Stimulated activated CD4-positive, alpha-beta T cell treated with anti-CD3 and anti-CD28 coated beads, Interleukin-1b, Interleukin-23, amount 100 ng/mL, for 48 hours (primary cell): ENCODE measurements at places on chromosomes 16 and 17.

GRCh38 chr16:70254965-70255286, 3.2 kb upstream of the EXOSC6 start:
- DNase-seq: no peak

GRCh38 chr16:28610595-28611191, 849 bp upstream of the SULT1A1 start:
- no peak for DNase-seq

DNA sequence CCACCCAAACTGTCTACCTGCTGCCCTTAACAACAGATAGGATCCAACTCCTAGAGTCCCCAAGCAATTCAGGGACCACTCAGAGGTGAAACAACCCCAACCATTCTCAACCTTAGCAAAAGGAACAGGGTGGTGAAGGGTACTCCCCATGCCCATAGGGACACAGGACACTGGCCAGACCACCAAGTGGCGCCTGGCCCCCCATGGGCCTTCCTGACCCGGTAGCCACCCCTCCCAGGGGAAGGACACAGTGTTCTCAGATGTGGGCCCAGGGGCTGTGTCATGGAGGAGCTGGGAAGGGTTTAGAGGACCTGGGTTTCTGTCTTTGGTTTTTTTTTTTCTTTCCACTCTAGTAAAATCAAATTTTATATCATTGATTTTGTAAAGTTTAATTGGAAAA, 9.7 kb upstream of the SLC25A39 start:
- no peak for DNase-seq

- DNase-seq: no peak
Measured at GRCh38 chr17:72158895-72159885, 38.4 kb downstream of the SOX9 start.

DNA sequence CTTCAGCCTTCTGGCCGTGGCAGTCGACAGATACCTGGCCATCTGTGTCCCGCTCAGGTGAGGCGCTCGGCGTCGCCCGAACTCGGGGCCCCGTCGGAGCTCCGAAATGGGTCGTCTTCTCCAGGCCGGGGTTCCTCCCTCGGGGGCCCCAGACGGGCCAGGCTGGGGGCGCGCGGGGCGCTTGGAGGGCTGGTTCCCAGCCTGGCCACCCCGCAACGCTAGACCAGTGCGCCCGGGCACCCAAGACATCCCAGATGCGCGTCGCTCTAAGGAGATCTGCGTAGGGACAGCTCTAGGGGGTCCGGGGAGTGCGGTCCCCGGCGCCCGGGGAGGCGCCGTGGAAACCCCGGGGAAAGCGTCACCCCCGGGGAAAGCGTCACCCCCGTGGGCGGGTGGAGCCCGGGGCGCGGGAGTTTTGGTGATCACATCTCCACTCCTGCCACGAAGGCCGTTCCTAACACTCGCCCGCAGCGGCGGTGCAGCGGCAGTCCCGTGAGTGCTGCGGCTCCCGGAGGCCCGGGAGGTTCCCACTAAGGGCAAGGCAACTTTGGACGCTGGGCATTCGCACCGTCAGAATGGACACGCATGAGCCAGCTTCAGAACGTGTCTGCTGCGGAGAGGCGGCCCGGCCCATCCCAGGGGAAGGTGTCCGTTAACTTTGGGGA, 729 bp downstream of the ADORA2B start:
- DNase-seq: peak; percentile 14

GRCh38 chr17:35973333-35974260, 7.7 kb downstream of the CCL16 start:
- DNase-seq: no peak

DNA sequence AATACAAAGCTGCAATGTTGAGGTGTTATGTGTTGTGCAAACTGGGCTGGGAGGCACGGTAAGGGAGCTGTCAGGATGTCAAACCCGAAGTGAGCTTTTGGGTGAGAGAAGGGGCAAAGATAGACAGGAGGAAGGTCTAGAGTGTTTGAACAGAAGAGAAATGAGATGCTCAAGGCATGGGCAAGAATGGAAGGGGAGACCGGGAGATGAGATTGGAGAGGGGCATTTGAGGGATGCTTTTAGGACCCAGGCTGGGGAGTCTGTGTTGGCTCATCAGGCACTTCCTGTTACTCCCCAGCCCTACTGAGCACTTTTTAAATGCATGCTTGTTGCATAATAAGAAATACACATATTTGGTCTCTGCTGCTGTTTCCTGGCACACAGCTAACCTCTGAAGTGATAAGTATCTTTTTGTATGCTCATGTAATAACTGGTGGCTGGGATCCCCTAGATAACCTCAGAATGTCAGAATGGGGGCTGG, 13.7 kb downstream of the UNC45B start:
- DNase-seq: no peak

GRCh38 chr17:72466199-72466598, 345.4 kb downstream of the SOX9 start:
- no peak for DNase-seq

DNA sequence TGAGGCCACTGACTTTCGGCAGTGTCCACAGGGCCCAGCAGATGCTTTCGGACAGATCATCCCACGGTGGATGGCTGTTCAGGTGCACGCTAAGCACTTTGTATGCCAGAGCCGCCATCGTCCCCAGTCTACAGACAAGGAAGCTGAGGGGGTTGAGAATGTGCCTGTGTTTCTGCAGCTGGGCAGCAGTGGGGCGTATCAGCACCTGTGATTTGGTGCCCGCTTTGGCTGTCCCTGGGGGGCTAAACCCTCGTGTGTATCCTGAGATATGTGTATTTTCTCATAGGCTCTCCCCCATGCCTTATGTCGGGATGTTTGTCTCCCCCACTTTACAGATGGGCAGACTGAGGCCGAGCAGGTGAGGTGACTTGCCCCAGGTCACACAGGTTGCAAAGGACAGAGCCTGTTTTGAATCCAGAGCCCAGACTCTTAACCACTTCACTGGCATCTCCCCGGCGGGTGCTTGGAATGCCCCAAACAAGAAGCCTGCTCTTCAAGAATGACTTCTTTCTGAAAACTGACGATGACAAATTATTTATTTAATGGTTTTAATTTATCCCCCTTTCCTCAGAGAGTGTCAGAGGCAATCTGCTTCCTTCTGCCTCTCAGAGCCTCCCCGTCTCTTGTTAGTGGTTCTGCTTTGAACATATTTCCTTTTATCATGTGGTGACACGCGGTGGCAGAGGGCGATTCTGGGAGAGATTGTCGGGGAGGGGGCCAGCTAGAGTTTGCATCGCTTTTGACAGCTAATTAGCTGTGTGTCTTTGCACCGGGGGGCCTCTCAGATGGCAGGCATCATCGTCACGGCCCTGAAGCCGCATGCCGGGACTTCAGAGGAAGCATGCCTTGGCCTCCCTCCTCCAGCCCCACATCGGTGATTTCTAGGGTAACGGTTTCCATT, 149.6 kb upstream of the CIBAR2 start:
- no peak for DNase-seq

- no peak for DNase-seq
Measured at GRCh38 chr17:73750975-73751374, 106.7 kb upstream of the SDK2 start.

- DNase-seq: no peak
Measured at GRCh38 chr17:82461827-82462524, 3.4 kb downstream of the NARF start.

- DNase-seq: no peak
Measured at GRCh38 chr17:41519501-41520224, 973 bp upstream of the KRT15 start.

GRCh38 chr17:66665194-66665593, 169.7 kb upstream of the CACNG5 start:
- no peak for DNase-seq

GRCh38 chr17:17677299-17678040, 3.8 kb upstream of the RAI1 start:
- DNase-seq: no peak

- DNase-seq: peak; percentile 18
Measured at GRCh38 chr17:65278050-65278819, 141.1 kb downstream of the RGS9 start.

DNA sequence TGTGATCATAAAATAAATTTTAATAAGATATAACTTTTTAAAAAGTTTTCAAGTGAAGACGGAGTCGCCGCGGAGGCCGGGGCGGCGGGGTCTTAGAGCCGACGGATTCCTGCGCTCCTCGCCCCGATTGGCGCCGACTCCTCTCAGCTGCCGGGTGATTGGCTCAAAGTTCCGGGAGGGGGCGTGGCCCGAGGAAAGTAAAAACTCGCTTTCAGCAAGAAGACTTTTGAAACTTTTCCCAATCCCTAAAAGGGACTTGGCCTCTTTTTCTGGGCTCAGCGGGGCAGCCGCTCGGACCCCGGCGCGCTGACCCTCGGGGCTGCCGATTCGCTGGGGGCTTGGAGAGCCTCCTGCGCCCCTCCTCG, at the start of gene FOXC2:
FOXC2 (plus strand) TSS at position 229 of the 365 bp plus-strand sequence. CDS start 507 bp downstream, outside the sequence.
- peak; percentile 61 for DNase-seq

- peak; percentile 42 for DNase-seq
Measured at GRCh38 chr17:80789356-80789902, 202.2 kb upstream of the CHMP6 start.

GRCh38 chr17:81740395-81740961, 28.4 kb downstream of the SLC25A10 start:
- no peak for DNase-seq

DNA sequence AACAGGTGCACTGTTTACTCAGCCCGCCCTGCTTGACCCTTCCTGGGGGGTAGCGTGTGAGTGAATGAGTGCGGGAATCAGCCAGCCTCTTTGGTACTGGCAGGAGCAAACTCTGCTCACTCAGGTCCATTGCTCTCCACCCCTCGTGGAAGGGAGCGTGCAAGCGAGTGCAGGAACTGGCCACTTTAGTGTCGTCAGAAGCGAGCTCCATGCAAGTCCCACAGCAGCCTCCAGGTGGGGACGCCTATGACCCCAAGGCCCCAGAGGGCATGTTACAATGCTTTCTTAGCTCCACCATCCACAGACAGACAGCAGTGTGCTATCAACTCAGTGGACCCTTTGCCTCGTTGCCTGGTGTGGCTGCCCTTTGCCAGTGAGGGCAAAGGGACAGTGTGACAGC, 1025.1 kb upstream of the CDH8 start:
- no peak for DNase-seq

DNA sequence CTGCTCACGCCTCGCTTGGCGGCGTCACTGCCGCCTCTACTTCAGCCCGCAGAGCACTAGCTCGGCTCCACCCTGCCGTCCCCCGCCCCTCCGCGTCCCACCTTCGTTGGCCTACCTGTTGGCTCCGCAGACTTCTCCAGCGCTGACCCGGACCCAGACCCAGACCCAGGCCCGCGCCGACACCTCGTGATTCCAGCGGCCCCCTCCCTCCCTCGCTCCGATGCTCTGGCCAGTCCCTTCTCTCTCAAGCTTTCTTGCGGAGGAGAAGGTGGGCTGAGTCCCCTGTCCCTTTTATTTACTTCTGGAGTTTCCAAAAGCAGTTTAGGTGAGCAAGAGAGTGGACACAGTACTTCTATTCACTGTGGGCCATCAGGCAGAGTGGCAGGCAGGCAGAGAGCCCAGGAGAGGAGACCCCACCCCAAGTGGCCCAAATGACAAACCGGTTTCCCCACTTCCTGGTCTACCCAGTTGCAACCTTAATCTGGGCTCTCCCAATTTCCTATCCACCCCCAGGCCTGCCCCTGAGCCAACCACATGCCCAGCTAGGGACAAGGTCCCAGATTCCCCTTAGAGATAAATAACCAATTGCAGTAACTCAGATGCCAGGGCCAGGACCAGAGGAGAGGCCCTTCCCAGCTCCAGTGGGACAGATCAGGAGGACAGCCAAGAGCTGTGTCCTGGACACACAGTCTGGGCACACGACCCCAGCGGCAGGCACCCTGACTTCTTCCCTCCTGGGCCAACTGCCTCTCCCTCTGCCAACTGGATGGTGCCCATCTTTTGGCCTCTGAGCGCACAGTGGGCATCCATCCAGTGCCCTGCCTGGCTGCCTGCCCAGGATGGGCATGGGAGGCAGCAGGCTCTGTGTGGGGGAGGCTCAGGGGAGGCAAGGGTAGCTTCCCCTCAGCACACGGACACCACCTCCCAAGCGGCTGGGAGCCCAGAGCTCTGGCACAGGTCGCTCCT, 1.2 kb upstream of the SRCIN1 start:
- DNase-seq: no peak

- DNase-seq: no peak
Measured at GRCh38 chr17:28888832-28889231, 8.7 kb downstream of the FLOT2 start.

DNA sequence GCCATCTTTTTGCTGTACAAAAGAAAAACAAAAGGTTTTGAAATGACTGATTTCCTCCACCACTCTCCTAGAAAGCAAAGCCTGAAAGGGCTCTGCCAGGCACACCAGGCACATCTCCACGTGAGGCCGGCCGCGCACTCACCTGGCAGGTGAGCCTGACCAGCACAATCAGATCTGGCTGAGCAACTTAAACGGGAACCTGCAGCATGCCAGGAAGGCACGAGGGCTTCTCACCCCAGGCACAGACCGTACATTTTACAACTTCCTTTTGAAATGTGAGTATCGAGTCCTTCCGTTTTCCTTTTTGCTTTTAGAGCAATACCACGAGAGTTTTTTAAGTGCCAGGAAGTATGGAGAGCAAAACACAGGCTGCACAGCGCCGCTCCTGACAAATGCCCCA, 22.5 kb downstream of the SLC38A10 start:
- no peak for DNase-seq

- DNase-seq: no peak
Measured at GRCh38 chr16:77273815-77274214, 74.6 kb downstream of the SYCE1L start.

DNA sequence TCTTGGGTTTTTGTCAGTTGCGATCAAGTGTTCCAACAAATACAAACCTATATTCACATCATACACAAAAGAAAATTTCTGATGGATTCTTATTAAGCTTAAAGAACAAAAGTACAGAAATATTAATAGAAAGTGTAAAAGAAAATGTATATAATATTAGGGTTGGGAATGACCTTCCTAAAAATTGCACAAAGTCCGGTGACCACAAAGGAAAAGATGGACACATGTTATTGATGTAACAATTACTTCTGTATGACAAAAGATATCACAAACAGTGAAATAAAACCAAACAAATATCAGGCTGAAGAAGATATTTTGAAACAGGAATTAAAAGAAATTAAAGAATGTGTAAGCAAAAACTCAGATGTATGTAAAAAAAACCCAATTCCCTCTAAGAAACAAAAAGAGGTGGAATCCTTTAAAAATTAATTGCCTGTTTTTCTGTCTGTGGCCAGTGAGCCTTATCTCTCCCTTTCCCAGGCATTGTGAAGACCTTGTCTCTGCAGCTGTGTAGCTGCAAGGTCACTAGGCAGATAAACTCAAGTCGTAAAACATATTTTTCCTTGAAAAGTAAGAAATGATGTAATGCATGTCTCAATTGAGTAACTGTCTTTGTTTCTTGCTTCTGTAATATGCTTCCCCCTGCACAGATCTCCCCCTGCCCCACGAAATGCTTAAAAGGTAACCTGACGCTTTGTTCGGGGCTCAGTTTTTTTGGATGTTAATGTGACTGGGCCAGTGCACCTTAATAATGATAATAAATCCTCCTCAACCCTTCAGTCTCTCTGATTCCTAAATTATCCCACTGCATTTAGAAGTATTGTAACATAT, 2.8 kb downstream of the ST6GALNAC1 start:
- no peak for DNase-seq

GRCh38 chr16:1674751-1675664, 3.1 kb upstream of the JPT2 start:
- DNase-seq: no peak

DNA sequence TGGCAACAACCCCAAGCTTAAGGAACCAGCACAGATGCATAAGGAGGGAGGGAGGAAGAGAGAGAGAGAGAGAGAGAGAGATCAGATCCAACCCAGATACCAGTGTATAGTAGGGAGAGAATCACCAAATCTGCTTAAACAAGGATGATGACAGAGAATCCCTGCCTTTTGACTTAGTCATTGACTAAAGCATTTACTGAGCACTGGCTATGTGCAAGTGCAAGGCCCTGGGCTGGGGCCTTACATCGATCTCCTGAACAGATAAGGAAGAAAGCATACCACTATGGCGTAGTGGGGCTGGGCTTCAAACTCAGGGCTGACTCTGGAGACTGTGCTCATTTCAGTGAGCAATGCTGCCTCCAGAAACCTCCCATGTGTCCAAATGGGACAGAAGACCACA, 15.8 kb downstream of the TSNAXIP1 start:
- no peak for DNase-seq
